Activated naive CD4-positive, alpha-beta T cell treated with anti-CD3 and anti-CD28 coated beads, Interleukin-2, amount 50 U/mL, for 16 hours (primary cell): ENCODE measurements at places on chromosomes 1 and 21.

GRCh38 chr1:62384276-62385005 is 52.4 kb upstream of the USP1 start:
- DNase-seq: no peak

DNA sequence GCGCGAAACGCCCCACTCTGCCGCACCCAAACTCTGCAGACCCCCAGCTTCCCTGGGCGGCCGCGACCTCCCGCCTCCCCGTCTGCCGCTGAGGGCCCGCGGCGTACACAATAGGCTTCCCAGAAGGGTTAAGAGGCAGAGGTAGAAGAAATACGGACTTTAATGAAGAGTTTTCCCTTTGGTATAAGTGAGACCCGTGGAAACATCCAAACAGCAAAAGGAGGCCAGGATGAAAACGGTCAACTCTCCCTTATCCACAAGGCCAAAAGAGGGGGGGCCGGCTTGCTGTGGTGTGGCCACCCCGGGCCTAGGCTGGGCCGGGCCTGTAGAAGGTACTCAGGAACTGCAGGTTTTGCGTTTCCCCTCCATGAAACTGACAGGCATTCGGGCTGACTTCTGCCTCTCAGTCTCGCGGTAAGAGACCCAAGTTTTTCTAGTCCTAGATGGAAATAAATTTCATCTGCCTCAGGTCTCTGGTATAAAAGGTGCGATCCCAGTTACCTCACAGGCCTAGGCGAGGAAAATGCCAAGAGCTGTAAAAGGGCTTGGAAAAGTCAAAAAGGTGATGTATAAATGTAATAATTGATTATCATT is 671 bp upstream of the PYGO2 start:
- peak; percentile 29 for DNase-seq

DNA sequence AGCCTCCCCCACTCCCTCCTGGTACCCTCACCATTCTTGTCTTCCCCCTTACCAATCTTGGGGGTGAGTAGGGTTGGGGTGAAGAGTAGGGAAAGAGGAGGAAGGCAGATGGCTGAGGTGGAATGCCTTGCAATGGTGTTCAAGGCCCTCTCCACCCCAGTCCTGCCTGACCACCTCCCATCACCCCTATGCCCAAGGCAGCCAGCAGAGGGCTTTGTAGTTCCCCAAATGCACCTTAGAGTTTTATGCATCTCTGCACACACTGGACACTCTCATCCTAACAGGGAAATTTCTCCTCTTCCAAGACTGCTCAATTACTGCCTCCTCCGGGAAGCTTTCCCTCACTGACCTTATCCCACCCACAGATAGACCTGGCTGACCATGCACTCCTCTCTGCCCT is 15.4 kb downstream of the KIF17 start:
- DNase-seq: no peak

- no peak for DNase-seq
Measured at GRCh38 chr1:101420406-101420805, 183.6 kb downstream of the S1PR1 start.

DNA sequence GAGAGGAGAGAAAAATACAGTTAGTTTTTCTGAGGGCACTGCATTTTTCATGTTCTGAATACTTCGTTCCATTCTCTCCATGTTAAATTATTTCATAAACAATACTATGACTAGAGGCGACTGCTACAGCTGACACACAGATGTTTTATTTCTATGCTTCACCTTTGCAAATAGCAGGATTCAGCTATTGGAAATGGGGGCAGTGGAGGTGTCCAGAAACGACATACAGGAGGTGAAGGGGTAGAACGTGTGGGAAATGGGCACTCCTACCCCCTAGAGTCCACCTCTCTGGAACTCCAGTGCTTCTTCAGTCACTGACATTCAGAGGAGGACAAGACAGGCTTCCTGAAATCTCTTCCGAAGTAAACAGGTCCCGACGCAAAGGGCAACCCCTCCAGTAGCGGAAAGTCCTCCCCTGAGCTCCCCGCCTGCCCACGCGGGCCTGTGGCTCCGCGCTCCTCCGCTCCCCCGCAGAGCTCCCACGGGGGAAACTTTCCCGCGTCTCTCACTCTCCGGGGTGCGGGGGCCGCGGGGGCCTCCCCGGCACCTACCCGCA is 480 bp downstream of the DPYD start:
- no peak for DNase-seq

DNA sequence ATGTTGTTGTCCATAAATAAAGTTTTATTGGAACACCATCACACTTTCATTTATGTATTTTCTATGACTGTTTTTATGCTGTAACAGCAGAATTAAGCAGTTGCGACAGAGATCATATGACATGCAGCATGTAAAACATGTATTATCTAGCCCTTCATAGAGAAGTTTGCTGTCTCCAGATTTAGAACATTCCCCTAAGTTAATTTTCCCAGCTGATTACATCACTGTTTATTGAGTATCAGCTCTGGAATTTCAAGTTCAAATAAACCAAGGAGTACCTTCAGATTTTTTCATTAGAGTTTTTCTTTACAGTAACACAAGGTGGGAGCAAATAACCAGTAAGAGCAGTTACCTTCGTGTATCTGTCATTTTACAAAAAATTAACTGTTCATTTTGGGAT is 792.8 kb downstream of the USP25 start:
- DNase-seq: no peak

DNA sequence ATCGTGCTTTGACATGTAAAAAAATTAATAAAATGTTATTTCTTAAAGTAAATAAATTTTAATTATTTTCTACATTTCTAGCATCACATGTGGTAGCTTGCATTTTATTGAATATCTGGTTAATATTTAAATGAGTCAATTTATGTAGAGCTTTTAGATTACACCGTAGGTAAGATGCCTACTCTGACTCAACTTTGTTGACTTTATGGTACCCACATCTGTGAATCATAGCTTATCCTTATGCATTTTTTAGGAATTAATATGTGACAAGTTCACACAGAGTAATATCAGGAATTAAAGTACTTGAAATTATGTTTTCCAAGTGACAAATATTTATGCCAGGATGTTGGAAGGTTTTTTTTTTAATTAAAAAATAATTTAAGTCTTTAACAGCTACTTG is 120.7 kb downstream of the LEPR start:
- no peak for DNase-seq

GRCh38 chr1:173161510-173162221 is 45.5 kb downstream of the TNFSF4 start:
- DNase-seq: no peak

GRCh38 chr1:29971703-29972102 is 735.4 kb downstream of the PTPRU start:
- DNase-seq: no peak

DNA sequence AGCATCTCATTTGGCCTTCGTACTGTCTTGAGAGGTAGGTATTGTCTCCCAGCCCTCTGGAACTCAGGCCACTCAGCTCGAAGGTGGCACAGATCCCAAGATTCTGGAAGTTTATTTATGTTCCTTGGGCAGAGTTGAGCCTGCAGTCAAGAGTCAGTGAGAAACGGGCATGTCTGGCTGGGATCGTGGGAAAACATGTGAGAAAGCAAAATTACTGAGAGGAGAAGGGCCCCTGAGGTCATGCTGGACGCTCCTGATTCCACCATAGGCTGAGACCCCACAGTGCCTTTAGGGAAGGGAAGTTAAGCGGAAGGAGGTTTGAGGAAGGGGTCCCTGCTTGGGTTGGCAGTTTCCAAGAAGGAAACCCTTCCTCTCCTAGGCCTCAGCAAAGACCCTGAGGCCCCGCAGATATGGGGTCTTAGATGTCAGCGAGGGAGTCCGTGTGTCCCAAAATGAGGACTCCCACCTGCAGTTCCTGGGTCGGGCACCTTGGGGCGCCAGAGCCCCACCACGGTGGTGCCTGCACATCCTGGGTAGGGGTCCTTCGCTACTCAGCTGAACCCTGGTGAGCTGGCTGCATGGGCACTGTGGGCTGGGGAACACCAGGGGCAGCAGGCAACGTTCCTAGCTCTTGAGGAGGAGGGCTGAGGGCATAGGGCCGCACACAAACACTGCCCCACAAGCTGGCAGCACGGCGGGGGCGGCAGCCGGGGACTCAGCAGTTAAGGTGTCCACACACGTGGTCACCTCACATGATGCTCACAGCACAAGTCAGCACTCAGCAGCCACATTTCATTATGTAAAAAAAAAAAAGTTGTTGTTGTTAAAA is 12.3 kb upstream of the SEMA4A start:
- peak; percentile 35 for DNase-seq

DNA sequence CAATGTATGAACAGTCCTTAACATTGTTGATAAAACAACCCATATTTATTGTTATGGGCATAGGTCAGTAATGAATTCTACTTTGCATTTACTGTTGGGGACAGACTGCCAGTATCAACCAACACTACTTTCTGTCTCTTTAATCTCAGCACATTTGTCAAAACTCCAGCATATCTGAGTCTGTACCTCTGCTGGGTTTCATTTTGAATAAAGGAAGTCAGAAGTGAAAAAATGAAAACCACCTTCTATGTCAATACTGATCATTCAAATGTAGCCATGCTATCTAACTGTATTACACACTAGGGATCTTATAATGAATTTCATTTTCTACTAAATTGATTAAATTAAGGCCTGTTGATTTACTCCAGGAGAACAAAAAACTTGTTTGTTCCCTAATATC is 24.2 kb upstream of the CXADR start:
- DNase-seq: no peak

- DNase-seq: peak; percentile 78
Measured at GRCh38 chr21:35051287-35051818, 2.3 kb upstream of the RUNX1 start.

DNA sequence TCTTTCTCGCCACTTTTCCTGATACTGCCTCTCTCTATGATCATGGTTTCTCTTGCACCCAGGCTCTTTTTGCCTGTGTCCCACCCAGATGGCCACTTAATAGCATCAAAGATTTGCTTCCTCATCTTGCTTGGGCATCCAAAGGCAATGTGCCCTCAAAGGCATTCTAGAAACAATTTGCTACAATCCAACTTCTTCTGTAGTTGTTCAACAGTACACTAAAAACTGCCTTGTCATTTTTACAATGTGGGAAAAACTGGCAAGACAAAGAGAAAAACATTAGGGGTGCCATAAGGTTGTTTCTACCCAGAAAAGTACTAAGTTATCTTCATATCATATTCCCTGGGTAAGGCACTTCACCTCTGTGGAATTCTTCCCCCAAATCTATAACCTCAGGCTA is 16.5 kb upstream of the KLF18 start:
- no peak for DNase-seq

- DNase-seq: no peak
Measured at GRCh38 chr21:36640721-36641244, 58.1 kb upstream of the SIM2 start.

GRCh38 chr1:32715901-32716311 is 13.3 kb upstream of the SYNC start:
- no peak for DNase-seq

GRCh38 chr1:111551623-111552411 is 48.4 kb upstream of the ADORA3 start:
- DNase-seq: no peak

DNA sequence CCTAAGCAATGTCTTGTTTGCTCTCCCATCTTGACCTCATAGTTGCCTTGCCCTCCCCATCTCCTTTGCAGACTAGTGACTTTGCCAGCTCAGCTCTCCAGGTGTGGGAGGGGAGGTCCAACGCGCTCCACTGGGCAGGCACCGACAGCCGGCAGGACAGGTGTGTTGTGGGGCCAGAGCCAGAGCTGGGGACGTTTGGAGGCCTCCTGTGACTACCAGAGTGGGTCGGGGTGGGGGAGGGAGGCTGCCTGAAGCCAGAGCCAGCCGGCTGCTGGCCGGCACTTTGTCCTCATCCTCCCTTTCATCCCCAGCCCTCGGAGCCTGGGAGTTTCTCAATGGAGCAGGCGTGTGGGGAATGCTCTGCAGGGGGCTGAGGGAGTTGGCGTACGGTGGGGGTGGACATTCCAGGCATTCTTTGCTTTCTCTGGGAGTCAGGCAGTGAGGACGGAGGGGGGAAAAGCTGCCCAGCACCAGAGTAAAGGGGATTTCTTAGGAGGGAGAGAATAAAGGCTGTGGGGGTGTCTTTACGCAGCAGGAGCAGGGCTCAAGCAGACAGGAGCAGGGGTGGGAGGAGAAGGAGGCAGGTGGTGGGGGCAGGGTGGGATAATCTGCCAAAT is 20.2 kb downstream of the NUAK2 start:
- DNase-seq: no peak

GRCh38 chr1:158013840-158014730 is 20.6 kb downstream of the KIRREL1 start:
- DNase-seq: no peak

GRCh38 chr1:11031624-11032262 is 15.3 kb downstream of the MASP2 start:
- DNase-seq: no peak

DNA sequence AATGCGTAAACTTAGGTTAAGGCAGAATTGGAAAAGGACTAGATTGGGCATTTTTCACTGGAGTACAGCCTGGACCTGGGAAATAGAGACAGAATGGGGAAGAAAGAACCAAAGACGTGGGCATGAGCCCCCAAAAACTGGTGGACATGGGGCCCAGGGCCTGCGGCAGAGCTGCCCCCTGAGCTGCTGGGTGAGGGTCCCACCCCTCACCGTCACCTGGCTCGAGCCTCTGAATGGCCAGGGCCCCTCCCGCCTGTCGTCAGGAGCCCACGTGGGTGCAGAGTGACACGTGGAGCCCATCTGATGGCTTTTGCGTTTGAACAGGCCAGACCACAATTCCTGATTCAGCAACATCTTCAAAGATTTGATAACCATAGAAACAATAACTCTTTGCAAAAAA is 360.9 kb upstream of the VAMP3 start:
- no peak for DNase-seq

- DNase-seq: peak; percentile 74
Measured at GRCh38 chr1:152189657-152190442, 30.8 kb upstream of the RPTN start.

DNA sequence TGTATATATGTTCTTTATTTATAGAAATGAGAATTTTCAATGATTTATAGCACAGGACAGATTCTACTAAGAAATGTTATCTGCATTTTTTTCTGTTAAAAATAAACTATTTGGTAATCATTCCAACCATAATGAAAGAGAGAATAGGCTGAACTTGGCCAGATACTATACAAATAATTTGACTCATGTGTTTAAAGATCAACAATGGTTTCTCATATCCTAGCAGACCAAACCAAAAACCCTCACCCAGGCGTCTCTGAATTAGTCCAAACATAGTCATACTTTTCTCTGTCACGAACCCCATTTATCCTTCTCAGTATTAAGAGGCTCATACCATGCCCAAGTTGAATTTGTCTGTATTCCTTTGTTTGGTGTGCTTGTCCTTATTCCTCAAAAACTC is 40.3 kb downstream of the RPE65 start:
- DNase-seq: no peak
